Hematopoietic multipotent progenitor cell treated with erythropoietin and hydrocortisone succinate and interleukin-3 and kit ligand, for 6 days (in vitro differentiated cells): ENCODE measurements at places on chromosomes 4 and X.

GRCh38 chr4:150323406-150324325 is 245.4 kb downstream of the DCLK2 start:
- DNase-seq = no peak

DNA sequence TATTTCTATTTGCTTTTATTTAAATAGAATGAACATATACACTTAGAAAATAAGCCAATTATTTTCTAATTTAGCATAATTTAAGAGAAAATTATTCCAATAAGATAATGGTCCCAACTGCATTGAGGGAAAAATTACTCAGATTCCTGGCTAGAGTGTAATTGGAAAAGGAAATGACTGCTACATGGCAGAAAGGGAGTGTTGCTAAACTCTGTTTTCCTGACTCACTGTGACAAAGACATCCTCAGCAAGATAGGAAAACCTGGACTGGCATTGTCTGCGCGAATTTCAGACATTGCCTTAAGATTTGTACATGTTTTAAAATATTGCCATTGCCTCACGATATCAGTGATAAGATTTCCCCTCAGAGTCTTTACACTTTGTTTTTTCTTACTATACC is 8.2 kb downstream of the TNIP3 start:
- DNase-seq = peak; percentile 2

- no peak for DNase-seq
Measured at GRCh38 chr4:95606739-95607138, 58.0 kb upstream of the UNC5C start.

DNA sequence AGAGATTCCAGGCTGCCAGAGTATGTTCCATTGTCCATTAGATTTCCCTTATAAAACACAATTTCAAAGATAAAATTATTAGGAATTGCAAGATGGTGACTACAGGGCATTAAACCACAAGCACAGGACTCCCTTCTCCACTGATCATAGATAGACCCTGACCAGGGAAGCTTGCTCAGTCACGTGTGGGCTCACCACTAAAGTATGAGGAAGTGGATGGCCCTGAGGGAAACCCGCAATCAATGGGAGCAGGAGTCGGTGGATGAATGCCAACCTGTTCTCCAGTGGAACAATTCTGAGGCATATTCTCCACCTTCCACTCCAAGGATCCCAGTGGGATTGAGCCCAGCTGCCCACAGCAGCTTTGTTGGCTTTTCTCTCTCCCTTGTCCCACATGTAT is 515.7 kb downstream of the BCOR start:
- DNase-seq = peak; percentile 14

GRCh38 chr4:76535603-76536372 is 100.8 kb downstream of the SHROOM3 start:
- no peak for DNase-seq

DNA sequence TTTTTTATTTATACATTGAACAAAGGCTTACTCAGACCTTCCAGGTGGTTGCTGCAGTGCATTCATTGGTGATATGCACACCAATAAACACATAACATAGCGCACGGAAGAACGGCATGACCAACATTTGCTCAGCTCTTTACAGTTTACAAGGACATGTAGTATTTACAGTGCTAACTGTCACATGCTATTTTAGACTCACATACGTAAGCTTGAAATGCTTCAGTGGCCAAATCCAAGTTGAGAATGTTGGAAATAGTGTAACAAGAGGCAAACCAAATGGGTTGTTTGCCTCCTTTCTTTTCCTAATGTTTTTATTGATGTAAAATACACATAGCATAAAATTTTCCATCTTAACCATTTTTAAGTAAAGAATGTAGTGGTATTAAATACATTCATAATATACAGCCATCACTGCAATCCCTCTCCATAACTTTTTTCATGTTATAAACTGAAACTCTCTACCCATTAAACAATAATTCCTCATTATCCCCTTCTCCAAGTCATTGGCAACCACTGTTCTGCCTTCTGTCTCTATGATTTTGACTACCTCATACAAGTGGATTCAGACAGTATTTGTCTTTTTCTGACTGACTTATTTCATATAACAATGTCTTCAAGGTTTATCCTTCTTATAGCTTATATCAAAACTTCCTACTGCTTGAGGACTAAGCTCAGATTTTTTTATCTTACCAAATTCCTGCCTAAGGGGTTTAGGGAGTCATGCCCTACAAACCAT is 1722.9 kb upstream of the AGA start:
- DNase-seq = no peak

GRCh38 chr4:58502839-58503238 is 1392.7 kb upstream of the IGFBP7 start:
- no peak for DNase-seq

DNA sequence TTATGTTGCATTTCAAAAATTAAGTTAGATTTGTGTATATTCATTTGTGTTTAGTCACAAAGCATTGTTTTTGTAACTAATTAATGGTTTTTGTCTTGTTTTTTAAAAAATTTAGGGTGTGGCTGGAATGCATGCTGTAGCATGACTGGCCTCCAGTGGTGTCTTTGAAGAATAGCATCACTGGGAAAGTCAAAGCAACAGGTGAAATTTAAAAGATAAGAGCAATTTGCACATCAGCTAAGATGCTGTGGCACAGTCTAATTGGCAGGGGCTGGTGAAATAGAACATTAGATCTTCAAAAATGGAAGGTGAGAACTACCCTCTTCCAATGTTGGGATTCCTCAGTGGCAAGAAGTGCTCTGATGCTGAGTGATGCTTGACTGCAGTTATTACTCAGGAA is 45.3 kb downstream of the ANK2 start:
- DNase-seq = peak; percentile 43

DNA sequence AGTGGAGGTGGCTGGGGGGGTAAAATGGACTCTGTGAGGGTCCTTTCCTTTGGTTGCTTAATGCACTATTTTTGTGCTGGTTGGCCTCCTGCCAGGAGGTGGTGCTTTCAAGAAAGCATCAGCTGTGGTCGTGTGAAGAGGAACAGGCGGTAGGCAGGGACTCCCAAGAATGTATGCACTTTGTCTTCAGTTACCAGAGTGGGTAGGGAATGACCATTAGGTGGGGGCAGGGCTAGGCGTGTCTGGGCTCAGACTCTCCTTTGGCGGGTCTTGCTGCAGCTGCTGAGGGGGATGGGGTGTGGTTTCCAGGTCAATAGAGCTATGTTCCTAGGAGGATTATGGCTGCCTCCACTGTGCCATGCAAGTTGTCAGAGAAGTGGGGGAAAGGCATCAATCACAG is 509.0 kb downstream of the PCDH19 start:
- DNase-seq = no peak

DNA sequence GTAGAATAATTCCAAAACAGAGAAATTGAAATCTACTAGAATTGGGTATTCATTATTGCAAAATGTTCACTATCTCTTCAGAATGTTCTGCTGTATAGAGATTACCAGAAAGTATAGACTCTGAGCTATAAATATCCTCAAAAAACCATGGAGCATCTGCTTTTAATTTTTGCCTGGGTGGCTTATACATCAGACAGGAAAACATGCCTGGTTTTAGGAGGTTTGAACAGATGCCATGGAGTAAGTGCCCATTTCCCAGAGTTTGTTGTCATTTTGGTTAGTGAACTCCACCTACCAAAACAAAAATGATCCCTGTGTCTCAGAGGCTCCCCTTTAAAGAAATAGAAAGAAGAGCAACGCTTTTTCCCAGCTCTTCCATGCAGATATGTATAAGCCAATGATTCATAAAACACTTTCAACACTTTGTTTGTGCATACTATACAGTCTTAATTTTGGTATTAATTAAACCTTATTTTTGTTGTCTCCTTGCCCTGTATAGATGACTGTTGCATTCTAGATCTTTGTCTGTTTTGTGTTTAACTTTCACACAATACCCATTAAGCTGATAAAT is 68.7 kb downstream of the MEPE start:
- DNase-seq = no peak

- peak; percentile 85 for DNase-seq
Measured at GRCh38 chrX:39550795-39551361, 546.9 kb downstream of the BCOR start.

GRCh38 chr4:113256946-113257345 is 207.5 kb downstream of the ANK2 start:
- DNase-seq = no peak

- DNase-seq = no peak
Measured at GRCh38 chr4:55510685-55511084, 36.0 kb downstream of the CLOCK start.

DNA sequence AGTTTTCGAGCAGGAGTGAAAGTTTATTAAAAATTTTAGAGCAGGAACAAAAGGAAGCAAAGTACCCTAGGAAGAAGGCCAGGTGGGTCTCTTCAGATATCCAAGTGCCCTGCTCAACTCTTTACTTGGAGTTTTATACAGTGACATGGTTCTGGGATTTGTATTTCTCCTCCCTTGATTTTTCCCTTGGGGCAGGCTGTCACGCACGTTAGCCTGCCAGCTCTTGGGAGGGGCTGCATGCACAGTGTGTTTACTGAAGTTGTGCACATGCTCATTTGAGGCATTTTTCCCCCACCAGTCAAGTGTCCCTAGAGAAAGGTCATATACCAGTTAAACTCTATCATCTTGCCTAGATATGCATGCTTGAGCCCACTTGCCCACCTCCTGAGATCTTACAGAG is 102.5 kb upstream of the GABRA2 start:
- no peak for DNase-seq

- peak; percentile 30 for DNase-seq
Measured at GRCh38 chrX:52082578-52082977, 13.6 kb upstream of the MAGED4B start.

- DNase-seq = peak; percentile 5
Measured at GRCh38 chr4:155042014-155042413, 166.4 kb upstream of the NPY2R start.

DNA sequence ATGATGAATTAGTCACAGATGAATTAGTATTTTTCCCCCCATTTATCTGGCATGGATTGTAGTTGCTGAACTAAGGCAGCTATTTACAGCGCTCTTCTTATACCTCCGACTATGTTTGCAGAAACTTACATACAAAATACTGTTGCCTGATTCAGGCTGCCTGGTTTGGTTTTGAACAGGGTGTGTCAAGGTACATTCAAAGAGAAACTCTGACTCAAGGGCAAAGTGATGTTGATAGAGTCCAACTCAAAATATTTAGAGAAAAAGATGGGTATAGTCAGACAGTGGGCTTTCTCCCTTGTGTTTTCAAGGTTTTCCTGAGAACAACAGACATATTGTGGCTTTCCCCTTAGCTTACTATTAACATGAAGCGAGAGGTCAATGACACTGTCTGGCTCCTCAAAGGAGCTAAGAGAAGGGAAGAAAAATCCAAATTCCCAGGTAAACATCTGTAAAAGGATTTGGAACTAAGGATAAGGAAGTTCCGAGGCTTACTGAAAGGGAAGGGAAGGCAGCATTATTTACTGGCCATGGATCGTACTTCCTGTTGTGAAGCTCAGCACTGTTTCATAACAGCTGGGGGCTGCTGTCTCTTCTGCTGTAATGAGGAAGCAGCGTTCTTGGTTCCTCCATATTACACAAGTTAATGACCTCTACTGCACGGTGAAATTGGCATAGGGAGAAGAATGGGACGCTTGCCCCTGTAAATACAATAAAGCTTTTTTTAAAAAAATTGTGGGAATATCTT is 30.9 kb downstream of the FAM9C start:
- peak; percentile 65 for DNase-seq

GRCh38 chr4:76696109-76696508 is 201.8 kb downstream of the SOWAHB start:
- DNase-seq = no peak

GRCh38 chr4:41022116-41022515 is 192.2 kb downstream of the APBB2 start:
- no peak for DNase-seq

DNA sequence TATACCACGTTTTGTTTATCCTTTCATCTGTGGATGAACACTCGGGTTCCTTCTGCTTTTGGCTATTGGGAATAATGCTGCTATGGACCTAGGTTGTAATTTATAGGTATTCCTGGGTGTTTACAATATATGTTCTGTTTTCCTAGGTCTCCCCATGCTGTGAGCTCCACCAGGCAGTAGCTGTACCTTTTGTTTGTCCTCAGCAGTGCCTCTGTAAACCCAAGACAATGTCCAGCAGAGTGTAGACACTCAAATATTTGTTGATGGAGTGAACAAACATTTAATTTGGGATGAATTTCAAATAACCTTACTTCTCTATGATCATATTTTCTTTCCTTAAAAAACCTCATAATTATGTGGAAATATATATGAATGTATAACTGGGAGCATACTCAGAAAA is 259.5 kb upstream of the BOD1L1 start:
- DNase-seq = no peak

- DNase-seq = no peak
Measured at GRCh38 chr4:33054161-33054560, 2334.0 kb downstream of the PCDH7 start.

- DNase-seq = no peak
Measured at GRCh38 chr4:163991298-163991865, 496.9 kb downstream of the TMA16 start.

GRCh38 chr4:184397516-184398163 is 76.7 kb downstream of the IRF2 start:
- no peak for DNase-seq

DNA sequence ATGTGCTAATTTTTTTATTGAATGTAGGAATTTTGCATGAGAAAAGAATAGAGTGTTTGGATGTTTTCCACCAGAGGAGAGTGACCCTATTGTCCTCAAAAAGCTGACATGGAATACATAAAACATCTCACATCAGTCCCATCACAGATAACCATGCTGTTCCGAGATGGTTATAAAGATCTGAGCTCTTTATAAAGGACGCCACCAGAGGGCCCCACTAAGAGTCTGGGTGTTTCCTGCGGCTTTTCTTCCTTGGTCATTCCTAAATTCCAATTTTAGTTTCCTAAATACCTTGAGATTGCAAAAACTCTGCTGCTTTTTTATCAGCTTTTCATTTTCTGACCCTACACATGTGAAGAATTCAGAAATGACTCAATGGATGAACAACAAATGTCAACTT is 504.5 kb upstream of the FRG1 start:
- DNase-seq = peak; percentile 6

DNA sequence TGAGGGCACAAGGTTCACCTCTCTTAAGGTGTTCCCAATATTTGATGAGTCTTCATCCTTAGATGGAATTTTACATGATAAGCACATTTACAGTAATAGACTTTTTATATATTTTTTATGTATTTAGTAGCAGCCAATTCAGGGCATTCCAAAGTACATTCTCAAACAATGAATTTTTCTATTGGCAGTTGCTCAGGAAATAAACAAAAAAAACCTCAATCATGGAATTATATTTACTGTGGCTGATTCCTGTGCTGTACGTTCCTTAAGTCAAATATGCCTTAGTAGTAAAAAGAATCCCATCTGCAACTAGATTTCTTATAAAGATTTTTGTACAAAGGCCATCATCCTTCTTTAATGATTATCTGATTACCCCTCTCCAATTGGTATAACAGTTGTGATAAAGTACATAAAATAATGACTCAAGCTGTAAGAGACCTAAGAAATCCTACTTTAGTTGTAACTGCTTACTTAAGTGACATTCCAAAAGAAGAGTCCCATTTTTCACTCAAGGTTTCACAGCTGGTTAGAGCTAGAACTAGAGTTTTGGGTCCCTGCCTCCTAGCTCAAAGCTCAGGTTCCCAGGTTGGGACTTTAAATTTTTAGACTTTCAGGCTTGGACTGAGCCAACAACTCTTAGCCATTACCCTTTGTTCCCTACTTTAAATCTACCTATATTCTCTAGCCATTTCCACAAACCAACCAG is 152.7 kb downstream of the FHIP1A start:
- no peak for DNase-seq
